Airway epithelial cell (primary cell): ENCODE measurements at places on chromosomes 3 and 15. TPM values are rescaled to one million over a fixed set of nuclear protein-coding genes. Genes with fewer than 3 reads are reported as not detected.

Gene GOLGA8A
- 3.1 and 9.0 TPM in 2 replicates for total RNA-seq

Gene NOX5
- total RNA-seq: 0.14 TPM in 1 of 2 replicates, not detected in the other

Gene TBL1XR1
- 78.7 and 91.8 TPM in 2 replicates for total RNA-seq

Gene TIPARP
- 73.1 and 101 TPM in 2 replicates for total RNA-seq

Gene GCSAM
- total RNA-seq: 1.1 and 2.4 TPM in 2 replicates

Gene SLC35G2
- total RNA-seq: 1.3 and 3.4 TPM in 2 replicates

Gene GAP43
- total RNA-seq: not detected in 2 replicates

Gene NDUFAF3
- 92.2 and 212 TPM in 2 replicates for total RNA-seq

Gene TGM5
- 0.92 and 2.1 TPM in 2 replicates for total RNA-seq

Gene HHLA2
- not detected in 2 replicates for total RNA-seq

Gene MAPKAPK3
- total RNA-seq: 76.5 and 87.9 TPM in 2 replicates

Gene VEPH1
- under 0.01 and 0.49 TPM in 2 replicates for total RNA-seq

Gene OIP5
- 13.7 and 15.5 TPM in 2 replicates for total RNA-seq

Gene THSD4
- total RNA-seq: 9.8 and 12.4 TPM in 2 replicates

Gene ADGRG7
- total RNA-seq: not detected in 2 replicates

Gene P2RY13
- total RNA-seq: not detected in 2 replicates

Gene CBLB
- 15.7 and 19.3 TPM in 2 replicates for total RNA-seq

Gene CYP8B1
- not detected in 2 replicates for total RNA-seq

Gene ATP13A4
- 2.7 and 4.4 TPM in 2 replicates for total RNA-seq

Gene CYP1A2
- total RNA-seq: not detected in 2 replicates

Gene FGF12
- 0.14 TPM in 1 of 2 replicates, not detected in the other for total RNA-seq

Gene EHHADH
- total RNA-seq: 5.4 and 6.1 TPM in 2 replicates

Gene TF
- total RNA-seq: 0.28 TPM in 1 of 2 replicates, not detected in the other

Gene PRR20G
- total RNA-seq: not detected in 2 replicates

Gene KCNMB3
- total RNA-seq: 0.35 TPM in 1 of 2 replicates, not detected in the other

Gene LRRC57
- total RNA-seq: 10.7 and 19.0 TPM in 2 replicates

Gene TLNRD1
- total RNA-seq: 22.4 and 23.0 TPM in 2 replicates

Gene SLC2A2
- total RNA-seq: not detected in 2 replicates

Gene FILIP1L
- total RNA-seq: 3.8 and 3.9 TPM in 2 replicates

Gene THRB
- total RNA-seq: 2.0 and 2.8 TPM in 2 replicates

Gene CAND2
- 1.3 and 1.4 TPM in 2 replicates for total RNA-seq

Gene NR2E3
- not detected in 2 replicates for total RNA-seq

Gene ANP32A
- total RNA-seq: 75.2 and 76.0 TPM in 2 replicates

Gene UCN2
- 14.4 and 15.2 TPM in 2 replicates for total RNA-seq

Gene TMEM212
- total RNA-seq: not detected in 2 replicates

Gene ANKUB1
- 1.7 and 2.0 TPM in 2 replicates for total RNA-seq

Gene TMEM207
- not detected in 2 replicates for total RNA-seq

Gene SLC9C1
- not detected in 2 replicates for total RNA-seq

Gene KBTBD13
- total RNA-seq: not detected in 2 replicates

Gene XPC
- total RNA-seq: 28.3 and 28.7 TPM in 2 replicates

Gene EHD4
- total RNA-seq: 30.4 and 38.6 TPM in 2 replicates

Gene SCN11A
- not detected in 2 replicates for total RNA-seq

Gene ZBED2
- total RNA-seq: 21.3 and 25.0 TPM in 2 replicates

Gene PYGO1
- total RNA-seq: 0.33 and 0.49 TPM in 2 replicates

Gene HERC2
- total RNA-seq: 27.7 and 30.8 TPM in 2 replicates
